ENCODE measurements at places on chromosomes 13 and 19.

GRCh38 chr19:4988770-4989251, 19.9 kb downstream of the KDM4B start:
- no peak for DNase-seq

- peak; percentile 85 for DNase-seq
Measured at GRCh38 chr19:7871437-7872305, 2.5 kb downstream of the PRR36 start.

- DNase-seq = no peak
Measured at GRCh38 chr19:18515959-18516358, 5.9 kb downstream of the ELL start.

DNA sequence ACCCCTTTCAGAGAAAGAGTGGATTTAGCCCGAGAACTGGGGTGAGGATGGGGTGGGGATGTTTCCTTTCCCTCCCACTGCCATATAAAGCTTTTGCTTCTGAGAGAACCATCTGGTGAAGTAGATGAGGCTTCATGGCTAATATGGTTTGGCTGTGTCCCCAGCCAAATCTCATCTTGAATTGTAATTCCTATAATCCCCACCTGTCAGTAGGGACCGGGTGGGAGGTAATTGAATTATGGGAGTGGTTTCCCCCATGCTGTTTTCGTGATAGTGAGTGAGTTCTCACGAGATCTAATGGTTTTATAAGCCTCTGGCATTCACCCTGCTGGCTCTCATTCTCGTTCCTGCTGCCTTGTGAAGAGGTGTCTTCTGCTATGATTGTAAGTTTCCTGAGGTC, 270.9 kb downstream of the LMO7 start:
- DNase-seq = no peak
